ENCODE measurements at places on chromosomes 5 and 9.

- DNase-seq, result no peak
Measured at GRCh38 chr9:20512106-20512505, 110.2 kb downstream of the MLLT3 start.

DNA sequence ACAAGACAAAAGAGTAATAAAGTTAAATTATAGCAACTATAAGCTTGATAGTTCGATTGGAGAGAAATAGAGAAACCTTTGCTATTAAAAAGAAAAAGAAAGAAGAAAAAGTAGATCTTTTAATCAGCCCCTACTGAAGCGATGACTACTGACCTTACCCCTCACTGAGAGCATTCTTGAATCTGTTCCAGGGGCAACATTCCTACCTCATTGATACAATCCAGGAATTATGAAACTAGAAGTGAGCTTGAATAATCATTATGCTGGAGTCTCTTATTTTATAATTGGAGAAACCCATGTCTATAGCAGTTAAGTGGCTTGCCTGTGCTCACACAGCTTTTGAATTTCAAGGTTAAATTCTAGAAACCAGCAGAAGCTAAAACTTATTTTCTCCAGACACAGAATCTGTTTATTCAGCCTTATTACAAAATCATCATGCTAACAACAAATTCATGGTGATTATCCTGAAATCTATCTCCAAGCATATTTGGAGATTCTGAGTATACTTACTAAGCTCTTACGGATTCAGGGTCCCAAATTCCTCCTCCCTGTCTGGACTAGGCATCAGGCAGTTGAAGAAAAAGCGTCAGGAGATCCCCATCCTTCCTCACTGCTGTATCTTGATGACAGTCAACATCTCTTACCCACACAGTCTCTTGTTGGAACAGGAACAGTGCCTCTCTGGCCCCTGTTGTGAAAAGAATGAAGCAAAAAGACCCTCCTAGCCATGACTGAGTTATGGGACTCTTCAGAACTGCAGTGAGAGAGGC, 547.6 kb upstream of the WWC1 start:
- peak; percentile 87 for DNase-seq

DNA sequence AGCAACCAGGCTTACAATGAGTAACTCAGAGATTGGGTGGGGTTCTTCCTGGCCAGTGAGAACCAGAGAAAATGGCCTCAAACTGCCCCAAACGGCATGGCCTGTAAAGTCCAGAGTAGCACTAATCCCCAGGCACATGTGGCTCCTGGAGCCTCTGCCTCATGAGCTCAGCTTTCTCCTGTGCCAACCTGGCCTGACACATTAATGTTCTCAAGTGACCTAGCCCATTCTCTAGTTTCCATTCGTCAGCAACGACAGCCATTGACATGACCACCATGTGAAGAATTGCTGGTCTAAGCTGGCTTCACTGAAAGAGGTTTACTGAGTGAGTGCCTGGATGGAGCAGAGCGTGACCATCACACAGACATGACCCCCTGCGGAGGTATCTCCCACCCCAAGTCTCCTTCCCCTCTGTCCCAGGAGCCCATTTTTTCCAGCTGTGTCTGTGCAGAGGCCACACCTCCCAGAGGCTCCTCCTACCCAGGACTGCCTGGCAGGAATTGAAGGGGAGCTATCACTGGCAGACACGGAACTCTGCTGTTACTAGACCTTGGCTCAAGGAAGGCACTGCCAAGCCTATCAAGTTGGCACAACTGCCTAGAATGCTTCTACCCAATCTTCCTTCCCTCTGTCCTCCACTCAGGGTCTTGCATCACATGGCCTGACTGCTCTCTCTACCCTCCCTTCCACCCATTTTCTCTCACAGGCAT, 59.0 kb upstream of the BOD1 start:
- DNase-seq, result no peak

GRCh38 chr5:4947893-4948536, 192.1 kb upstream of the ADAMTS16 start:
- peak; percentile 67 for DNase-seq

GRCh38 chr9:31608416-31608815, 776.0 kb upstream of the ACO1 start:
- peak; percentile 1 for DNase-seq

GRCh38 chr9:70257991-70258691, 637 bp upstream of the SMC5 start:
- DNase-seq, result peak; percentile 72

DNA sequence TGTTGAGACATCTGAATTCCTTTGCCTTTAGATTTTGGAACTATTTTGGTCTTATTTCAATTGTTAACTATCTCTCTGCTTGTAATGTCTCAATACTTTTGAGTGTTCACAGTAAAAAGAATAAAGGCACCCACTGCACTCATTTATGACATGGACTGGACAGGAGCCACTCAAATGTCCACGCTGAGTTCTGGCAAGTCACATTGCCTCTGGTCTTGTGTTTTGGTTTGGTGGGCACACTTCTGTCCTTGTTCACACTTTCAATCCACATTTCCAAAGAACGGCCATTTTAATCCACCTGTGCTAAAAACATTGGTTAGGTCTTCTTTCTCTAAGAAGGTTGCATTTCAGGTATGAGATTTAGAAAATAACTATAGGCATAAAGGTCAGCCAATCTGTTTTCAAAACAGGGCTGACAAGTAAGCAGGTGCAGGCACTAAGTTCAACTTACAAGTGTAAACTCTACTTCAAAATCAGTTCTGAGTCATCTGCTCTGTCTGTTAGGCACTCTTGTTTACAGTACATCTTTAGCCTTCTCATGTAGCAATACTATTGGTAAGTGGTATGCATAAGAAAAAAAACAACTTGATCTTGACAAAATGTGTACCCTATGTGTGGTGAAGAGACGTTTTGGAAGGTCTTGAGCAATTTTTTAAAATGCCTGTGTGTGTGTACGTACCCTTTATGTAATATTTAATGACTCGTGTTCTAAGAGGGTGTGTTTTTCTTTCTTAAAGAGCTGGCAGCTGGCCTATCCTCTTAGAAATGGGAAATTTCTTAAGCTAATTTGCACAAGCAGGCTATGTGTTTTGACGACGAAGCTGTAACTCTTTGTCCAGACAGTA, 31.5 kb upstream of the ZFAND5 start:
- no peak for DNase-seq

DNA sequence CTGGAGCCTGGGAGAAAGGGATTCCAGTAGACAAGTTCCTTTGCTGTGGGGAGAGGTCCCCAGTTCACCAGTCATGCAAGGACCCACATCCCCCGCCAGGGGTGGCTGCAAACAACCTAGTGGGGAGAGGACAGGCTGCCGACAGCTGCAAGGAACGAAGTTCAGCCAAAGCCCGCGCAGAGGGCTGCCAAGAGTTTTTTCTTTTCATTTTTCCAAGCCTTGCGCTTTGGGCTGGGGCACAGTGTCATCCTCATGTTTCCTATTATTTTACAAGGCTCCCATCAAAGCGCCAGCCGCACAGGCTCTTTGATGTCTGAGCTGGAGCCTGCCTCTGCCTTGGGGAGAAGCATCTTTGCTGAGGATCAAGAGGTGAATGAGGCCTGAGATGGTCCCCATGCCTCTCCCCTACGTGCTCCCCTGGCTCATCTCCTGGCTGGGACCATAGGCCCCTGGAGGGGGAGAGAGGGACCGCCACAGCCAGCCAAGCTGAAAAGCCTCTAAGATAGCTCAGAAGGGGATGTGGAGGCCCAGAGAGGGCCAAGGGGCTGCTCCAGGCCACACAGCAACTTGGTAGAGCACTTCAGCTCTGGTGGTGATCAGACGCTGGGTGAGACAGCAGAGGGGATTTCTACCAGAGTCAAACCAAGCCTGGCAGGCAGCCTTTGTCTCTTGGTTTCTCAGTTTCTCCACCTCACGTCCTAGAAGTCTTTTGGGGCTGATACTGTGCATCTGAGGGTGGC, 50.4 kb upstream of the SYNPO start:
- DNase-seq, result peak; percentile 57

DNA sequence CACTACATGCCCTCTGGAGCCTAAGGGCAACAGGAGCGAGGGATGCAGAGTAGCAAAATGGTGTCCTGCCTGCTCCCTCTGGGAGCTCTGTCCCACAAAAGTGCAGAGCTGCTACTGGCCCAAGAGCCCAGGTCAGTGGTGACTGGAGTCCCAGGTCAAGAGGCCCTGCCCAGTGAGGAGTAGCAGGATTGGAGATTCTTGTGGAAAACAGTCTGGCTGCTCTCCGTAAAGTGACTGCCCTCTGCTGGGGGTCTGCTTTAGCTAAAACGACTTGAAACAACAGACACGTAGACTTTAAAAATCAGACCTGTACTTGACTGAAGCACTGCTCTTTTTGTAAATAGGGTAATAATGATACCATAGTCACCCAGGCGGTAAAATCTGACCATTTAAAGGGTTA, 917.0 kb downstream of the MAT2B start:
- DNase-seq, result no peak

DNA sequence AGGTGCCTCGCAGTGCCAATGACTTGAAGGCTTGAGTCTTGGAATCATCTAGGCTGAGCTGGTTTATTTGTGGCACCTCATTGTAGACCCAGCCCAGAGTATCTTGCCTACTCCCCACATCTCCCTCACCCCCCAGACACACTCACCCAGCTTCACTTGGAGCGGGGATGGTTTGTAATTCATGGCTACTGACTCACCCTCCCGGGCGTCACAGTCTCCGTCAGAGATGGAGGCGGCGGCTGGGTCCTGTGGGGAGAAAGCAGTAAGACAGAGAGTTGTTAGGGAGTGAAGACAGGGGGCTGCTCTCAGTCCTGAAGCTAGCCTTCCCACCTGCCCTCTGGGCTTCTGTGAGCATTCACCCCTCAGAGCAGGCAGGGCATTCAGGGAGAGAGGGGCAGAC, 29.0 kb upstream of the MYORG start:
- peak; percentile 38 for DNase-seq

DNA sequence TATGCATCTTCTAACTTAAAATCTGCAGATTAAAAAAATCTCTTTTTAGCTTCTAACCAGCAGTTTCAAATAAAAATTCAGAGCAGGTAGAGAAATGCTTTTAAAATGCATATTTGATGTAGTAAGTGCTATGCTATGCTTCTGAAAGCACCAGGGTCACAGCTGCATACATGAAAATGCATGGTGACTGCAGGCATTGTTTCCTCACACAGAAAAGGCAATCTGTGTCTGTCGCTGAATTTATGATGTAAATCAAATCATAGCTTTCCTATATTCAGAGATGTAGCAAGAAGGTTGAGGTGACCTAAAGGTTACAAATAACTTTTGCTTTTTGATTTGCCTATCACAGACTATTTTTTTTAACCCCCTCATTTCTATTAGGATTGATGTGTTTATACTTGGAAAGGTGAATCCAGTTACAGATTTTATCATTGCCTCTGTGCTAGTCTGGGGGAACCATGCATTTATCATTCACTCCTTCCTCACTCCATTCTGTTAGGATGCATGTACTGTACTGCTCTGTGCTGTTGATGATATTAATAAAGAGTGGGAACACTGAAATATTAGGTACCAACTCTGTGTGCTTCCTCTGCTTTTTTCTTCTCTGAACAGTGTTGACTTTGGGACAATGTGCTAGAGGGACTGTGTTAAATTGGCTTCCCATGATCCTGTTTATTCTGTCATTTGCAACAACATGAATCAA, 65.6 kb downstream of the FOCAD start:
- DNase-seq, result no peak

GRCh38 chr9:85430659-85431338, 311.0 kb downstream of the AGTPBP1 start:
- no peak for DNase-seq

- DNase-seq, result no peak
Measured at GRCh38 chr5:61176631-61177030, 14.4 kb upstream of the SMIM15 start.

DNA sequence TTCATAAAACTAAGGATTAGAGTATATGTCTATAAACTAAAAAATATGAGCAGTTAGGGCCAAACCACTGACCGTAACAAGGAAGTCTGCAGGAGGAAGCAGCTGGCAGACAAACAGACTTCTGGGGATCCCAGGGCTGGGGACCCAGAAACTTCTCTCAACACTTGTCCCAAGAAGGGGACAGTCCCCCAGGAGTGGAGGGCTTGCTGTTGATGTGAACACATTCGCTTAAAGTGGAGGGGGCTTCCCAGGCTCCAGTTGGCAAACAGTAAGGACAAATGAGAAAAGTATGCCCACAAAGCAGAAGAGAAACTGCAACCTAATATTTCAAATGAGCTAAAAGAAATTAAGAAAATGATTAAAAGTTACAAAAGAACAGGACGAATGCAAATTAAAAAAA, 83.7 kb downstream of the PDE8B start:
- DNase-seq, result no peak

- DNase-seq, result no peak
Measured at GRCh38 chr9:115036691-115037090, 81.3 kb downstream of the TNC start.

DNA sequence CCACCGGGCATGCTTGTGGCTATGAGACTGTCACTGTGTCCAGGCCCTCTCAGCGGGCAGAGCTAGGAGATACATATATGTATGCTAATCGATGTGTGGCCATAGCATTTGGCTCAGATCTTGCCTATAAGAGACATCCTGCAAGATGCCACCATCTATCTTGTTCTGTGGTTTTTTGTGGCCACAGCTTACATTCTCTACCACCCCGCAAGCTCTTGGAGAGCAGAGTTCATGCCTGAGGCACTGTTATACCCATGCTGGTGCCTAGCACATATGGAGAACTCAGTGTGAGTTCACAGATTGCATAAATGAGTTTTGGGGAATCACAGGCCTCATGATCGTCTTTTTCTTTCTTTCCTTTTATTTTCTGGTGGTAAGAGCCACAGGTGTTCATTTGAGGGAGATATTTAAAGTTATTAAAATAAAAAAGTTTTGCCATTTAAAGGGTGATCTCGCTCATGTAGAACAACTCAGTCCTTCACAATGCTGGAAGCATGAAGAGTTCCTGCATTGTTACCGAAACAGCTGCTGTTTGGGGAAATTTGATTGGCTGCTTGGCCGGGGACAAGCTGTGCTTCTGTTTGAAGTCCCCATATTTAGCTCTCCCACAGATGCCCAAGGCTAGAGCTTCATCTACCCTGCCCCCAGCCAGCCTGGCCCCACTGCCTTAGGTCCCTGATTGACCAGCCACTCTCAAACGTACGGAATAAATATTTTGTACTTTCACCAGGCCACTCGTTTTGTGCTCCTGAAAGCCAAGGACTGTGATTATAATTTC, 169.2 kb upstream of the MAP1B start:
- peak; percentile 54 for DNase-seq

- no peak for DNase-seq
Measured at GRCh38 chr9:35195683-35196082, 33.9 kb downstream of the UNC13B start.

DNA sequence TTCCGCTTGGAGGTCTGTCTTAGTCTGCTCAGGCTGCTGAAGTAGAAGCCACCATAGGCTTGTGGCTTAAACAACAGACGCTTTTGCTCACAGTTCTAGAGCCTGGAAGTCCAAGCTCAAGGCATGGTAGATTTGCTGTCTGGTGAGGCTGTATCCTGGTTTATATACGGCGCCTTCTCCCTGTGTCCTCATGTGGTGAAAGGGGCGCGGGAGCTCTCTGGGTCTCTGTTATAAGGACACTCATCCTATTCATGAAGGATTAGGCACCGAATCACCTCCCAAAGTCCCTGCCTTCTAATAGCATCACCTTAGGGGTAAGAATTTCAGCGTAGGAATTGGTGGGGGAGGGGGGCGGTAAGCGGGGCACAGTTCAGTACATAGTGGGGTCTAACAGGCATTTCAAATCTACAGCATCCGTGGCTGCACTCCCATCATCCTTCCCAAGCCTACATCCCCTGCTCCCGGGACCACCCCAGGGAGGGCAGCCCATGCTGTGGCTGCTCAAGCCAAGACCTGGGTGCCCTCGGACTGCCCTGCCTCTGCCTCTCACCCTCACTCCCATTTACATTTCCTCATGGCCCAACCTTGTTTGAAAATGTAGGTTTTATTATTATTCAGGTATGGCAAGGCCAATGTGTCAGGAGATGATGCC, 15.1 kb upstream of the LPCAT1 start:
- DNase-seq, result no peak

GRCh38 chr5:88666761-88667495, 216.1 kb downstream of the MEF2C start:
- DNase-seq, result peak; percentile 55

Data from Daoy (cell line).